ENCODE measurements at places on chromosomes 2 and 18.

- DNase-seq: no peak
These were observed 26.2 kb downstream of the HK2 start for GRCh38 chr2:74860079-74860478.

DNA sequence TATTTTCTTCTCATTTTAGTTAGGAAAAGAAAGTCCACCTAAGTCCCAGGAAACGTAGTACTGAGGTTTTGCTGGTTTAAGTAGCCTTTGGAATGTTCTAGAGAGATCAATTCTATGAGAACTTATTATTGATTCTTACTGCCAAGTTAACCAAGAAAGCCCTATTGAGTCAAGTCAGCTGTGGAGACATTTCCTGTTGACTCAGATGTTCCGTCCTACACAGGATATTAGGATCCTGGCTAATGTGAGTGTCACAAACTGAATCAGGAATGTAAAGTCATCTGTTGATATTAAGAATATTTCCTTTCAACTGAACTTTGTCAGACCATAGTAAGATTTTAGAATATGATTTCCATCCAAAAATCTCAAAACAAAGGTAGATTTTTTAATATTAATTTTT lies 654.3 kb downstream of the LRRTM4 start:
- no peak for DNase-seq

DNA sequence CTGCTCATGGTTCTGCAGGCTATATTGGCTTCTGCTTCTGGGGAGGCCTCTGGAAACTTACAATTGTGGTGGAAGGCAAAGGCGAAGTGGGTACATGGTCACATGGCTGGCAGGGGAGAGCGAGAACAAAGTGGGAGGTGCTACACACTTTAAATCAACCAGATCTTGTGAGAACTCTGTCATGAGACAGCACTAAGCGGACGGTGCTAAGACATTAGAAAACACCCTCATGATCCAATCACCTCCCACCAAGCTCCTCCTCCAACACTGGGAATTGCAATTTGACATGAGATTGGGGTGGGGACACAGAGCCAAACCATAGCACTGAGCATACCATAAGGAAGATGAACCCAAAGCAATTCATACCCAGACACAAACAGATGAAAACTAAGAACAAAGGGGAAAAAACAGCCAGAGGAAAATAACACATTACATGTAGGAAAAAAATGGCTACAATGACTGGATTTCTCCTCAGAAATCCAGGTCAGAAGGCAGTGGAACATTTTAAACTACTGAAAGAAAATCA lies 31.1 kb upstream of the INO80C start:
- no peak for DNase-seq

- no peak for DNase-seq
These were observed 484.2 kb downstream of the DLGAP1 start for GRCh38 chr18:3970929-3971328.

Measured in LoVo (cell line).